ENCODE measurements at places on chromosomes 4 and X. TPM values are rescaled to one million over a fixed set of nuclear protein-coding genes. Genes with fewer than 3 reads are reported as not detected.

DNA sequence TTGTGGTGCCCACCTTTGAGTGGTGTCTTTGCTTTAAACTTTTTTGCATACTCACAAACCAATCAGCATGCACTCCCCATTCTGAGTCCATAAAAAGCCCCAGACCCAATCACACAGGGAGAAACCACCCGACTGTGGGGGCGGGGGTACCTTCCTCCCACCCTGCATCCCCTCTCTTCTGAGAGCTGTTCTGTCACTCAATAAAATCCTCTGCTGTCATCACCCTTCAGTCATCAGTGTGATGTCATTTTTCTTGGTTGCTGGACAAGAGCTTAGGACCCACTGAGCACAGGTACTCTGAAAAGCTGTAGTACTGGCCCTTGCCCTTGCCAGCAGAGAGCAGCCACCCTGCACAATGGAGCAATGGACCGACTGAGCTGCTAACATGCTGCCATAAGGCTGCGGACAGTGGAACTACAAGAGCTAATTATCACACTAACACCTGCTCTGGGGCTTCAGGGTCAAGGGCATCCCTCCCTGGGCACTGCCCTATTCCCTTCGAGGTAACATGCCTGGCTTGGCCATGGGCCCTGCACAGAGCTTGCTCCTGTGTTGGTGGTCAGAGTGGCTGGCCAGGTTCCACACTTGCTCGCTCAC lies 62.9 kb upstream of the PGRMC2 start:
- DNase-seq, result no peak

GRCh38 chr4:166252487-166253402 lies 379.7 kb downstream of the TLL1 start:
- DNase-seq, result no peak

- DNase-seq, result no peak
Observed at GRCh38 chr4:86991994-86992393, 57.2 kb downstream of the AFF1 start.

DNA sequence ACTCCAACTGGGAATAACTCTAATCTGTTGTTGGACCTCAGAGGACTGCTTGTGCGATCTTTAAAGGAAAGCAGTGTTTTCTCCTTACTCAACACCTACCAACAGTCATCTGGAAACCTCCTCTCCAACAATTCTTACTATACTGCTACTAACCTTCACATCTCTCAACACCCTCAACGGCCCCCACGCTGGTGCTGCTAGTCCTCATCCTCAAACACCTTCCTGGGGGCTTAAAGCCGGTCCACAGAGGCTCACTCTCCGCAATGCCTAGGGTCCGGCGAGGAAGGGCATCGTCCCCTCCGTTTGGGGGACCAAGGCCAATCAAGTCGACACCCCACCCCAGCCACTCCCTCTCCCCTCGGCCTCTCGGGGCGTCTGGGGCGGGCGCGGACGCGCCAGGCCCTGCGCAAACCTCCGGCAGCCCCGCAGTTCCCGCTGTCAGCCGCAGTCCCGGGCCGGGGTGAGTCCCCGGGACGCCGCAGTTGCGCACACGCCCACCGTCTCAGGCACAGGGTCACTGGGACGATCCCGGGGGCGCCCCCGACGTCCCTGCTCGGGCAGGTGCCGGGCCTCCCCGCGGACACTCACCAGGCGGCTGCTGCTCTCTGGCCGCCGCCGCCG lies 418 bp downstream of the TAB3 start:
- no peak for DNase-seq

- DNase-seq, result no peak
Observed at GRCh38 chr4:148999924-149000323, 557.7 kb upstream of the NR3C2 start.

GRCh38 chr4:76960014-76960413 lies 10.5 kb downstream of the SEPTIN11 start:
- DNase-seq, result no peak

DNA sequence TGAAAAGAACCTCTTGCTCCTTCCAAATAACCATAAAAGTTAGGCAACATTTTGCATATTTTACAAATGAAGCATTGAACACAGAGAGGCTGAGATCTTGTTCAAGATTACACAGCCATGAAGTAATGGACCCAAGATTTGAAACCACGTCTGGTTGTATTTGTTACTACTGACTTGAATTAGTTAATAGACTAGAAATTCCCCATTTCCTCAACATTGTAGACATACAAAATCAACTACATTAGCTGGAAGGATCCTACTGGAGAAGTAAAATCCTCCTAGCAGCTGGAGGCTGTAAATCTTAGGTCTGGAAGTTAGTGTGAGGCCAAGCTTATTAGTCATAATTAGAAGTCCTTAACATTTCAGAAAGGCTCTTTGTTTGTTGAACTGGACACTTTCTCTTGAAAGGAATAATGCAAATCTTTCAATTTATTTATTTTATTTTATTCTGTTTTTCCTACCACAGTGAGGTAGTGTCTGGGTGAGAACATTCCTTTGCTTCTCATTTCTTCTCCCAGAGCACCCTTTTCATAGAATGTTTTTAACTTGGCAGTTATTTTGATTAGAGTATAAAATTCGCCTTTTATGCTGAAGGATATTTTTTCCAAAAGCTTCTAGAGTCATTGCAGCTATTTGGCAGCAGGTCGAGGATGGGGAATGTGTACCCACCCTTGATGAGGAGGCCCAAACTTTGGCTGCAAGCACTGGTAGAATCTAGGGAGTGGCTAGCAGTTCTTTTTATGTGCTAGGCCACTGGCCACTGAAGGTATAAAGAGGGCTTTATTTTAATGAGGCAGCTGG lies 62.0 kb upstream of the CLNK start:
- no peak for DNase-seq

The MBNL3 gene
- total RNA-seq, result 10.0 TPM

DNA sequence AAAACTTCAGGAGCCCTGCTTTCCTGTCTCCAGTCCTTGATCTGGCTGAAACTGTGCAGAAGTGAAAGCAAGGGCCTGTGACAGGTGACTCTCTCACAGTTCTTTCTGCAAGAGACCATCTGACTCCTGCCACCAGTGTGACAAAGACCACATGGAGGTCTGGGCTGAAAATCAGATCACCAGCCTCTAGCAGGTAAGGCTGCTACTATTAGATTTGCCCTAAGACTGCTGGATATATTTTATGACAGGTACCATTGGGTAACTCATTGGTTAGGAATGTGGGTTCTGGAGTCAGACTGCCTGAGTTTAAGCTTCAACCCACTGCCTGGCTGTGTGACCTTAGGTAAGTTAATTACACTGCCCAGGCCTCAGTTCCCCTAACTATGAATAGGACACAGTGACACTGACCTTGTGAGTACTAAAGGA lies 163.3 kb upstream of the SLC7A11 start:
- DNase-seq, result no peak

GRCh38 chr4:158341896-158342295 lies 131.6 kb downstream of the TMEM144 start:
- DNase-seq, result no peak

- DNase-seq, result no peak
Observed at GRCh38 chr4:122819708-122820449, 6.8 kb upstream of the FGF2 start.

Data from cardiac septum (tissue), 1 donor.